ENCODE measurements at places on chromosomes 5 and 9. TPM values are rescaled to one million over a fixed set of nuclear protein-coding genes. Genes with fewer than 3 reads are reported as not detected.

DNA sequence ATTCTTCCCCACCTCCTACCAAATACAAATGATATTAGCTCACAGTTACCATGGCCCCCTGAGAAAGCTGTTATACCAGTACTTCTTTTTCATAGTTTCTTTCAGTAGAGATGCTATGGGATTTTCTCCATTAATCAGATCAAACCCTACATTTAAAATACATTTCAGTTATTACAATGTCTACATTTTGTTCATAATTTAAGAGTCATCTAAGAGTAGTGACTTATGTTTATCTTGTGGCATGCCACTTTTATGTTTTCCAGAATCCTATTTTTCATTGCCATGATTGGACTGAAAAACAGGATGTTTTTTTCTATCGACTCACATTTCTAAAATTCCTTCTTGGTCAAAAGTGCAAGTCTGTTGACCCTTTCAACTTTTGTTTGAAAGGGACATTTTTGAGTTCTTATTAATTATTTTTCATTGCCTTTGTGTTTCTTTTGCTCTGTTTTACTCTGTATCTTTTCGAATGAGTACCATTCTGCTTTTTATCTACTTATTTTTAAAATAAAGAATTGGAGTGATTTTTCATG, 77.4 kb upstream of the ANXA1 start:
- no peak for DNase-seq

DNA sequence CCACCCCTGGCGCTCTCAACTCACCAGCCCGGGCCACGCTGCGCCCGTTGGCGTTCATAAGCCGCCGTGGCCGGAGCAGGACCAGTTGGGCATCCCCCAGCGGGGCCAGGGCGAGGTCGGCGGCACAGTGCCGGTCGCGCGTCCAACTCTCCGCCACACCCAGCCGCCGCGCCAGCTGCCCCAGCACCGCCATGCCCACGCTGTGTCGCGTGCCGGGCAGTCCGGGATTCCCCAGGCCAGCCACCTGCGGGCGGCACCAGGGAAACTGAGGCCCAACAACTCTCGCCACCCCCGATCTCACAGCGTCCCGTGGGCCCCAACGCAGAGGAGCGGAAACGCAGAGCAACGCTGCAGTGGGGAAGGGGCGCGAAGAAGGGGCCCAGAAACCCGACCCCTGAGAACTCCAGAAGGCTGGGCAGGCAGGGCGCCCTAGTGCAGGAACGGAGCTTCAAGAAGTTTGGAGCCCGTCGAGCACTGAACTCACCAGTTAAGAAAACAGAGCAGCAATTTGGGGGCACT, 453 bp downstream of the PTRH1 start:
- no peak for DNase-seq

DNA sequence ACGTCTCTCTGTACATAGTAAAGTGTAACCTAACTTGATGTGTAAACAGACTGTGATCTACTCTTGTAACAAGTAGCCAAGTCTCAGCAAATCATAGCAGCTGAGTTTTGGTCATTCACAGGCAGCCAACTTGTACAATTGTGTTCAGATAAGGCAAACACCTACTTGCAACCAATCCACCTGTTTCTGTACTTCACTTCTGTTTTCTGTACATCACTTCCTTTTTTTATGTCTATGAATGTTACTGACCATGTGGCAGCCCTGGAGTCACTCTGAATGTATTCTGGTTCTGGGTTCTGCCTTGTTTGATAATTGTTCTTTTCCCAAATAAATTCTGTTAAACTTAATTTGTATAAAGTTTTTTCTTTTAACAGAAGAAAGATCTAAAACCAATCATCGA, 26.0 kb downstream of the RLN2 start:
- DNase-seq = no peak

GRCh38 chr9:72583370-72583769, 62.0 kb downstream of the TMC1 start:
- no peak for DNase-seq

ZNF618 gene
- total RNA-seq = 2.3 TPM

- no peak for DNase-seq
Measured at GRCh38 chr5:10288592-10289219, 19.0 kb downstream of the CMBL start.

SUSD3 gene
- 1.7 TPM for total RNA-seq

GRCh38 chr5:178392931-178393394, 160.4 kb upstream of the PHYKPL start:
- DNase-seq = no peak
